Suppressor macrophage treated with lipopolysaccharide for 4 hours (primary cell): ENCODE measurements at places on chromosomes 3 and 15.
A peak's percentile ranks its signal among the peaks of the same experiment; 100 is the strongest.

DNA sequence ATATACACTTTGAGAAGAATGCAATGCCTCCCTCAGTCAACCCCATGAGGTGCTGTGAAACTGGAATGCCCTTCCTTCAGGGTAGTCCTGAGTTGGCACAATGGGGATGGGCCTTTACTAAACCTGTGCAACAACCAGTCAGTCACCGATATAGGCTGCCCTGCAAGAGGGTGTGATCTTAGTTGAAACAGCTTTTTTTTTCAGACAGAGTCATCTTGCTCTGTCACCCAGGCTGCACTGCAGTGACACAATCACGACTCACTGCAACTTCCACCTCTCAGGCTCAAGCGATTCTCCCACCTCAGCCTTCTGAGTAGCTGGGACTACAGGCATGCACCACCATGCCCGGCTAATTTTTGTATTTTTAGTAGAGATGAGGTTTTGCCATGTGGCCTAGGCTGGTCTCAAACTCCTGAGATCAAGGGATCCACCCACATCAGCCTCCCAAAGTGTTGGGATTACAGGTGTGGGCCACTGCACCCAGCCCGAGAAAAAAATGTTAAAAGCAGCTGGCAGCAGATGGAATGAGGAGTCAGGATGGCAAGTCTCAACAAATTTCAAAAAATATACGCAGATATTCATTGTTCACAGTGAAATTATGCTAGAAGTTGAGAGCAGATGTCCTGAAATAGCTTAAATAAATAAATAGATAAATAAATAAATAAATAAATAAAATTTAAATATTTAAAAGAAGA, 31.8 kb downstream of the MYO5A start:
- peak; percentile 56 for DNase-seq

DNA sequence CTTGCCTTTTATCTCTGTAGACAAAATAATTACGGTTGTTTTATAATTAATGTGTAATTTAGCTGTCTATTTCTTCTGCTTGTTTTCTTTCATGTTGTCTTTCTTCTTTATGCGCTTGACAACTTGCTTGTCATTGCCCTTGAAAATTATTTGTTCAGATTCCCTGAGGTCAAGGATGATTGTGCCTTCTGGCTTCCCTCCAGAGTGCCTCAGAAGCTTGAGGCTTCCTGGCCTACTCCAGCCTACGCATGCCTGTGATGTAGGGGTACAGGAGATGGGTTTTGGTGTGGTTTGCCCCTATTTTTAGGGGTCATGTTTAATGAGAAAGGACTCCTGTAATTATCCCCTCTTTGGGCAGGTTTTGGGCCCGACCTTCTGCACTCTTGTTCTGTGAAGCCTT, 231.5 kb downstream of the SV2B start:
- DNase-seq, result no peak

GRCh38 chr3:46221391-46221790, 13.3 kb upstream of the CCR1 start:
- DNase-seq, result no peak

DNA sequence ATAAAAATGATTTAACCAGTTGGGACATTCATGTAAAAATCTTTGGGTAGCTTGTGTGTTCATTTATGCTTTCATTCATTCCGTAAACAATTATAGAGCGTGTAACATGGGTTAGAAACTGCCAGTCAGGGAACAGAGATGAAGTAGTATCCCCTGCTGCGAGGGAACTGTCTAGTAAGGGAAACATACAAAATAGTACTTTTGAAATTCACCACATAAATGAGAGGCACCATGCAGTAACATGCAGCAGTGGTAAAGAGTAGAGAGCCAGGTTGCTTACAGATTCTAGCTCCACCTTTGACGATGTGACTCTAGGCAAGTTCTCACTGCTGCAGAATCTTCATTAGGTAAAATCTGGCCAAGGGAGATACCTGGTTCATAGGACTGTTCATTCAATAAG, 938 bp downstream of the DZIP3 start:
- no peak for DNase-seq

- no peak for DNase-seq
Measured at GRCh38 chr15:67762610-67763368, 62.5 kb upstream of the SKOR1 start.

DNA sequence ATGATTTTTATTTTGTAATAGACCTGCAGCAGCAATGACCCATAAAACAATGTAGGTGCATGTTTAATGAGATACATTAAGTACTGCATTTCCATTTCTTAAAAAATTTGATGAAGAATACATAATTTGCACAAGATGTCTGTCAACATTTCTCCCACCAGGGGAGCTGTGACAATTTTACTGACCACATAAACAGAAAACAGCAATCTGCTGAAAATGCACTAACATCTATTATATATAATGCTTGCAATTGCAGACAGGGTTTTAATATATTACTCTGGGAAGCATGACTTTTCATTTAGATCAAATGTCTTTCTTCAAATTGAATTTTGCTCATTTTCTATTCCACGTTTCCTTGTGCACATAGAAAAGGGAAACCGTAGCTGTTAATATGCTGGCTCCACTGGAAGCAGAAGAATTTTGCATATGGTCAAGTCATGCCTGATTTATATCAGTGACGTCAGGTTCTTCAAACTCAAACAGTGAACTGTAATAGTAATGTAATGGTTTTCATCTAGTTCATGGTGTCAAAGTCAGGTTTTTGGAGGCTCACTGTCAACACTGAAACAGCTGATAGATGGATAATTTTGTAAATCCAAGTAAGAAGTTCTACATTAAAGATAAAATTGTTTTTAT, 79.8 kb upstream of the IGF1R start:
- no peak for DNase-seq

DNA sequence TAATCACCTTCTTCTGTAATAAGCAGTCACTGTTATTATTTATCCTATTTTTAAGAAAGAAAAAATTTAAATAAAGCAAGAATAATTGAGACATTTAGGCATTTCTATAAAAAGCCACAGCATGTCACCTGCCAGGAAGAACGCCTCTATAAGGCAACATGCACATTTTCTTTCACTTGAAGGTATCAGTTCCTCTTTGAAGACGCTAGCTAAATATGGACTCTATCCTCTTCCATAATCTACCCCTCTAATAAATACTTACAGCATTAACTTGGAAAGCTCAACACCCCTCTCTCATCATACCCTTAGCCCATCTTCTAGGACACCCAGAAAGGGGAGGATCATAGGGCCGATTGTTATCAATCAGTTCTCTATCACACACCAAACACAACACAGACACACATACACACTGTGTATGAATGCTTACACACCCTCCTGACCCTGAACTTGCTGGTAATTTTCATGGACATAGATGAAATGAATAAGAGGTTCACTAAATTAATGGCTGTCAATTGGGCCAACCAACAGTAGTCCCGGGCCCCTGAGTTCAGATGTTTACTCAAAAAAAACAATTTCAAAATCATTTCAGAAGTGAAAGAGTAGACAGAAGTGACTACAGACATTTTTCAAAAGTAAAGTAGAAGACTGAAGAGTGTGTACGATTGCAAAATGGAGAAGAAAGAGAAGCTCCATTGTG, 102.5 kb downstream of the ZMAT3 start:
- DNase-seq, result no peak

DNA sequence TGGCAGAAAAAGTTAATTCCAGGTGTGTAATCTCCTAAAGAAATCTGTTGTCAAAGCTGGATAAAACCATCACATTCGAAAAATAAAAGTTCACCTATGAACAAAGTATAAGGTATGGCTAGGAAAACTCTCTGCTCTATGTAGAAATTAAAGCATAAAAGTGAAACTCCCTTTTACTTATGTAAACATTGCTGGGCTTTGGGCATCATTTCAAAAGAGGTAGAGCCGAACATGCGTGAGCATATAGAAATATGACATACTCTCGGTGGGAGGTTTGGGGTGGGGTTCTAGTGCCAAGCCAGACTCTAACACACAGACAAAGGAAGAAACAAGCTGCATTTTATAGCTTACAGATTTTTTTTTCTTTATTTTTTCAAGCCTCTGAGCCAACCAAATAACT, 306.8 kb upstream of the ATP11B start:
- no peak for DNase-seq

DNA sequence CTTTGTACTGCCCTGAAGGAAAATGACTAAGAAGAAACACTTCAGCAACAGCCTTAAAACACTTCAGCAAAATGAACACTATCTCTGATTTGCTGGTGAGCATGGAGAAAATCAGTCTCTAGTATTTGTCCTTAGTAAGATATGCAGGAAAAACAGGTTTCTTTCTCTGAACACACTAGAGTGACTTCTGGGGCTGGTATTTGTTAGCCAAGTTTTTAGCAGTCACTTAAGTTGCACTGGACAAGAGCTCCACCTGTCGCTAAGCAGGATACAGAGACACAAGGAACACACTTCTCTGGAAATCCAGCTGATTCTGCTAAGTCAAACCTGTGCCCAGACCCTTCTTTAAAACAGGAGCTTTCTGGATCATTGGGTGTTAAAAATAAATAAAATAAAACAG, 65.3 kb downstream of the CHAC1 start:
- DNase-seq, result peak; percentile 16
